Upper lobe of left lung (tissue), 6 donors: ENCODE measurements at places on chromosomes 7 and 10. TPM values are rescaled to one million over a fixed set of nuclear protein-coding genes. Genes with fewer than 3 reads are reported as not detected.
A peak's percentile ranks its signal among the peaks of the same experiment; 100 is the strongest.

DNA sequence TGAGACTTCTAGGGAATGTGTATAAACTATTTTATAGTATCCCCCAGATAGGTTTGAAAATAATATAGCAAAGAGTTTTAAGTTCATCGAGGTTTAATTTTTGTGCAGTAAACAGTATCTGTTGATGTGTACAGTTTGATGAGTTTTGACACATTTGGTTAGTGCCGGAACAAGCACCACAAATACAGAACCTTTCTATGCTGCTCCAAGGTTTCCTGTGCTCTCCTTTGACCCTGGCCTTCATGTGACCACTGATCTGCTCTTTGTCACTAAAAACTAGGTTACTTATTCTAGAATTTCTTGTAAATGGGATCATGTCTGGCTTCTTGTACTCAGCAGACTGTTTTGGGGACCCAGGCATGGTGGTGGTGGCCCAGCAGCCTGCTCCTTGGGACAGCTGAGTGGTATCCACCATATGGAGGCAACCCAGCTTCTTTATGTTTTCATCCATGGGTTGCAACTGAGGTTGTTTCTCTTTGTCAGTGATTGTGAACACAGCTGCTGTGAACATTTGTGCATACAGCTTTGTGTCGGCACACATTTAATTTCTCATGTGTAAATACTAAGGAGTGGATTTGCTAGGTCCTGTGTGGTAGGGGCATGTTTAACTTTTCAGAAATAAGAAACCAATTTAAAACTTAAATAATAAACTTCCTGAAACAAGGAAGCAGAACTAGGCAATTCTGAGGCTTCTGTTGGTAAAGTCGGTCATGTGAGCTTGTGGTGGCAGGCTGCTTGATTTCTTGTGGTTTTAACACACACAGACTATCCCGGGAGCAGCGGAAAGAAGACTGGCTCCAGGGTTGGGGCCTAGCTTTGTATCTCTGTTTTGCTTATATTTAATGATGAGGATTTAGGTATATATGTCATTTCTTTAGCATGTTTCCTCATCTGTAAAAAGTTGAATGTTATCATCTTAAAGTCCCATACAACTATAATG lies 219.4 kb downstream of the ABCA13 start:
- DNase-seq: peak; percentile 75

DNA sequence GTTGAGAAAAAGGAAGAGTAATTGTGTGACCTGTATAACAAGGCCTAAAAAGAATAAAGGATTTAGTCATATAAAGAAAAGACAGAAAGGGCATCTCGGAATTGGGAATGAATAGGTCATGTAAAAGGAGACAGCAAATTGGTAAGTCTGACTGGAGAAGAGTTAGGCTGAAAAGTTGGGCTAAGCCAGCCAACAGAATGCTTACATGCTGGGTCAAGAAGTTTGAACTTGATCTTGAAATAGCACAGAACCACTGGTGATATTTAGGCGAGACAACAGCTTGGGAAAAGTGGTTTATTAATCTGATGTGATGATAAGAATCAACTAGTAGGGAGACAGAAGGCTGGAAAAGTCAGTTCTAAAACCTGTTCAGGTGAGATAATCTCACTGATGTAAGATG lies 4.8 kb downstream of the IDE start:
- no peak for DNase-seq

GRCh38 chr10:43202657-43203447 lies 64.0 kb downstream of the RASGEF1A start:
- peak; percentile 70 for DNase-seq

GRCh38 chr7:32774541-32774951 lies 117.0 kb downstream of the KBTBD2 start:
- no peak for DNase-seq

DNA sequence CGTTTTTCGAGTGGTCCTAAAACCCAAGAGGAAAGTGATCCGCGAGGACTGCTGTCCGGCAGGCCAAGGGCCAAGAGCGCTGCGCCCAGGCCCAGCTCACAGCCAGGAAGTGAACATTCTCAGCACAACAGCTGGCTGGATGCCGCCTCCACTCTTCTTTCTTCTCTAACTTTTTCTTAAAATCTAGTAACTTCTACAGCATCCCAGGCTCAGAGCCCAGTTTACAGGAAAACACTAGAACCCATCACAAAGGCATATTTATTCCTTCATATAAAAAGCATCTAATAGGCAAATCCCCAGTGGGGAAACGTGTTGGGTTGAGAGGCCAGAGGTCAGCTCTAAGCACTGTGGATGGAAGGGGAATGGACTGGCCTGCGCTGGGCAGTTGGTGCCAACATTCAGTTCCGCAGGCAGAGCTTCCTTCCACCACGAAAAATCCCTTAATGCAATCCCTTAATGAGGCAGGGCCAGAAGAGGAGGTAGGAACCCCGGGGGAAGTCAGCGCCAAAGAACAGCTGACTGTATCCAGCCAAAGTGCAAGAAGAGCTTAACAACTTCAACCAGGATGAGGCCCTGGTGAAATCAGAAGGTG lies 74.8 kb downstream of the ZRANB1 start:
- no peak for DNase-seq

Gene CYP2C19
- 0.20 TPM for total RNA-seq

- DNase-seq: peak; percentile 90
These were observed at the start of gene MXI1 for GRCh38 chr10:110207011-110207804. MXI1 (plus strand) TSS chr10:110207605; CDS start chr10:110207809, 204 bp downstream.

DNA sequence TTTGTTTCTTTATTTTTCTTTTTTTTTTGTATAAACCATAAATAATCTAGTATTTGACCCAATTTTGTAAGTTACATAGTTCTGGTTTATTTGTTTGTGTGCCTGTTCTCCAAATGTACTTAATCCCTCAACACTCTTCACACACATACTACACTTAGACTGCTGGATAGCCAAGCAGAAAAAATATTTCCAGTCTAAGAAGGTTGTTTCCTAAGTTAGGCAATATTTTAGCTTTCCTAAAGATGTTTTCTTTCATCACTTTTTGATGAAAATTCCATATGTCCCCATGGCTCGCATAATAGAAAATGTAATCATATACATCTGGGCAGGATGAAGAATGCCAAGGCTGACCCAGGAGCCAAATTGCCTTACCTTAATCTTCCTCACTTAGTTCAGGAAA lies 105.3 kb downstream of the PPP1R3A start:
- no peak for DNase-seq

DNA sequence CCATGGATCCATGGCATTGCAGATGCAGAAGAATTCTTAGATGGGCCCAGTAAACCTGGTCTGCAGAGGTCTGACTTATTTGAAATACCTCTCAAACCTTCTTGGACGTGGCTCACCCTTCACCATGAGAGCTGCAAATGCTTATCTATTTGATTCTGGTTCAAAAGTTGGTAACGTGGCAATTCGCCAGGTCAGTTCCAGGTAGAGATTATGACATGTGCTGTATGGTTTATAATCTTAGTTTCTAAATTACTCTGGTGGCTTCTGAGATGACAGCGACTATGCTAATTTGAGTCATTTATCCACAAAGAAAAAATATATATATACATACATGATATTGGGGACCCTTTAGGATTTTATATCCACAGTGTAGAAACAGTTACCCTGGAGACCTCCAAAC lies 68.8 kb downstream of the NRP1 start:
- DNase-seq: no peak

DNA sequence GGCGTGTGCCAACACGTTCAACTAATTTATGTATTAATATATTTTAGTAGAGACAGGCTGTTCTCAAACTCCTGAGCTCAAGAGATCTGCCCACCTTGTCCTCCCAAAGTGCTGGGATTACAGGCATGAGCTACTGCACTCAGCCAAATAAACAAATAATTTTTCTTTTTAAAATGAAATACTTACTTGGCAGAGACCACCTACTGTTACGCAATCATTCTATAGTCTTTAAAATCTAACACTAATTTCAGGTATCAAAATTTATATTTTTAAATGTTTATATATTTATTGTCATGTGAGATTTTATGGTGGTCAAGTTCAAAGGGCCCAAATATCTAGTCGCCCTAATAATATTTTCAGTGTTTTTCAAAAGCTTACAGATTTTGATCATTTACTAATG lies 323.3 kb downstream of the PCDH15 start:
- no peak for DNase-seq
